ENCODE measurements at places on chromosomes 4 and X.

DNA sequence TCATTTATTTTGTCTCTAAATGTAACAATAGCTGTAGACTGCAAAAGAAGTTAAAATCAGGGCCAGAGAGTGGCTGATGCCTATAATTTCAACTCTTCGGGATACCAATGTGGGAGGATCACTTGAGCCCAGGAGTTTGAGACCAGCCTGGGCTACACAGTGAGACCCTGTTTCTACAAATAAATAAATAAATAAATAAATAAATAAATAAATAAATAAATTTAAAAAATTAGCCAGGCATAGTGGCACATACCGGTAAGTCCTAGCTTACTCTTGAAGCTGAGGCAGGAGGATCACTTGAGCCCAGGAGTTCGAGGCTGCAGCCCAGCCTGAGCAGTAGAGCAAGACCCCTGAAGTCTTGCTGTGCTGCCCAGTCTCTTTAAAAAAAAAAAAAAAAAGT, 79.1 kb downstream of the WWC2 start:
- no peak for DNase-seq

DNA sequence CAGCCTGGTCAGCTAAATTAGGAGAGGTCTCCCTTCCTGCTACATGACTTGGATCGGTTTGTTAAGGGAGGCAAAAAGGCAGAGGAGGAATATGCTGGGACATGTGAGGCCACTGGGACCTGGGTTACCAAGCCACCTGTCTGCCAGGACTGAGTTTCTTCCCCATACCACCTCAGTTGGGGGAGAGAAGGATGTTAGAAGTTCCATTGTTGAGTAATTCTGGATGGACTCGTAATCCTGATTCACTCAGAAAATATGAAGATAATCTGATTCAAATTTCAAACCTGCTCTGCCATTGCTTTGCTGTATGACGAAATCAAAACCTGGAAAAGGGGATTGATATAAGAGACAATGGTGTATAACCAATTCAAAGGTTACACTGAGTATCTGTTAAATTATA, 97.4 kb upstream of the S100G start:
- no peak for DNase-seq

- DNase-seq: no peak
These were observed 1.6 kb downstream of the KIT start for GRCh38 chr4:54659313-54659712.

GRCh38 chrX:10156199-10157031, at the start of gene CLCN4:
Gene CLCN4, plus strand, starts transcription at chrX:10156975. Its CDS starts 28,058 bp downstream, at chrX:10185033.
- peak; percentile 89 for DNase-seq

GRCh38 chr4:35364321-35364870, 879.9 kb downstream of the ARAP2 start:
- no peak for DNase-seq

DNA sequence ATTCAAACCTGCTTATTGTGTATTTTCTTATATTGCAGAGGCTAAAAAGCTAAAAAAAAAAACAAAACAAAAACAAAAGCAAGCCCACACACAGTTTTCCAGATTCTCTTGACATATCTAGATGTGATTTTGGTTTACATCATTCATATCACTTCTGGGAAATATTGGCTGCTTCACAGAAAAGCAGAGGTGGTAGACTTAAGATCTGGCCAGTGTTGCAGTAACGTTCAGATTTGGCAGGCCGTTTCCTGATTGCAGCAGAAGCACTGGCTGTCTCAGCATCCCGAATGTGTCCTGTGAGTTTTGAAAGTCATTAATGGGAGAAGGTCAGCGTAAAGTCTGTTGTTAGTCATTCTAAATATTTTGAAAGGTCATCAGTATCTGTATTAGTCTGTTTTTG, 2062.0 kb downstream of the ARAP2 start:
- no peak for DNase-seq

- DNase-seq: no peak
These were observed 10.5 kb downstream of the PTTG2 start for GRCh38 chr4:37970702-37971101.

GRCh38 chr4:6331018-6331417, 61.4 kb downstream of the WFS1 start:
- peak; percentile 57 for DNase-seq

- peak; percentile 11 for DNase-seq
These were observed 433 bp upstream of the COQ2 start for GRCh38 chr4:83285055-83285407.

DNA sequence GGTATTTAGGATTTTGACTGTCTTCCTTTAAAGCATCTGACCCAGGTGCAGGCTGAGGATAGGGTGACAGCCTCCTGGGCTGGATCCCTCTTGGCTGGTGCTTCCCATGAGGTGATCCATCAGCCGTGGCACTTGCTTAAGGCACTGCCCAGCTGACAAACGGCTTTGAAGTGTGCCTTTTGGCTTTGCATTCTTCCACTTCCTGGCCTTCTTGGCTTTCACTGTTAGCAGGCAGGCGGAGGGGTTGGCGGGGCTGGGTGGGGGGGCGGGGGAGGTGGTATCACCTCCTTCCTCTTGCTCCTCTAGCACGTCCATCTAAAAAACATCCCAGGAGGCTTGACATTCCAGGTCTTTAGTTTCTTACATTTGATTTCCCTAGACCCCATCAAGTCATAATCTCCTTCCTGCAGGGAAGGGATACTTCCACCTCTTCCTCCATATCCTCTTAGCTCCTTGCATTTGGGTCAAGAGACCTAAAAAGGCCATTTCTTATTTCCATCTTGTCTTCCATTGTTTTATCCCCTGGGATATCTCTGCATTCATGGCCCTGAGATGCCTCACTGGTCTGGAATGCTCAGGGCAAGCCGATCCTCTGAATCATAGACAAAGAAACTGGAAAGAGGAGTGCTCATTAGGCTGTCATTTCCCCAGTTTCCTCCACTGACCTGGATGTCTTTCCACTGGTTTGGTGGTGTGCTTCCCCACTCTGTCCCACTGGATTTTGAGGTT, 11.3 kb upstream of the APLN start:
- no peak for DNase-seq

DNA sequence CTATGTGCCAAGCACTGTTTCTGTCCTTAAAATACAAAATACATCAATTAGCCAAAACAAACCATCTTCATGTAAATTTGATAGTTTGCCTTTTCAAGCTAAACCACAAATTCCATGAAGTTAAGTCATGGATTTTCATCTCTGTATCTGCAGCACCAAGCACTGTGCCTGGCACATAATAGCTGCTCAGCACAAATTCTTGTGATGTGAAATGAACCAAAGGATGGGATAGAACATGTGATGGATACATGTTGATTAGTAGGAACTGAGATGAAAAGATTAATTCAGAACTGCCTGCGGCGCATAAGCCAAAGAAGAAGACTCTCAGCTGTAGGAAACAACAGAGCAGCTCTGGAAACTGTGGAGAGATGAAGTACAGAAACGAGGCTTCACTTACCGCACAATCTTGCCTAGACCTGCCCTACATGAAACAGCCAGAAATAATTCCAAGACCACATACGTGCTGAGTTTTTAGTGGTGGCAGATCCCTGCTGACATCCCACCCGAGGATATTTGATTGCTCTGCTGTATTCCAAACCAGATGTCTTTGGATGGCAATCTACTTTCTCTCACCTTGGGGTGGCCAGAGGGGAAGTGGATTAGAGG, 40.9 kb upstream of the DCLK2 start:
- DNase-seq: no peak

- DNase-seq: no peak
These were observed 92.7 kb downstream of the SH3KBP1 start for GRCh38 chrX:19794690-19795089.

- no peak for DNase-seq
These were observed 267.3 kb downstream of the BCOR start for GRCh38 chrX:39830414-39830813.

DNA sequence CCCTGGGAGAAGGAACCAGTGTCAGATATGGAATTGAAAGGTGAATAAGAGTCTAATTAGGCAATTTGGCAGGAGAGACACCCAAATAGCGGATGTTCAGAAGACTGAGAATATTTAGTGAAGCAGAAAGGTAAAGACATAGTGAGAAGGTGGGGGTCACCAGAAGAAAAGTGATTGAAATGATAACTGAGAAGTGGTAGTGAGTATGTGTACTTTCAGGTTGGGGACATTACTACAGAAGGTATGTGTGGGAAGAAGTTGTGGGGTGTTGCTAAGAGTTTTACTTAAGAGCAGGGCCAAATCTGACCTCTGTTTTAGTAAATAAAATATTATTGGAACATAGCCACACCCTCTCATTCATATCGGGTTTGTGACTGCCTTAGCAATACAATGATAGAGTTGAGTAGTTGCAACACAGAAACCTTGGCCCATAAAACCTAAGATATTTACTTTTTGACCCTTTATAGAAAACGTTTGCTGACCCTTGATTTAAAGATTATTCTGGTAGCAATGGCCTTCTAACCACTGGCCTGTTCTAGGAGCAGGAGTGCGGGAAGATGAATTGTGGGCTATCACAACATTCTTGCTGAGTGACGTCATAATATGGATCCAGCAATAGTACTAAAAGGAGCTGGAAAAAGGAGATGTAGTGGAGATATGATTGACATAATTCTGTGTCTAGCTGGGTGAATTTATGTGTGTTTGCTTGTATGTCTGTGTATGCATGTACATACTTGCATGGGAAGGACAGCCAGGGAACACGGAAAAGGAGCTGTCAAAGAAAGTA, 115.3 kb downstream of the HS3ST1 start:
- DNase-seq: no peak

GRCh38 chr4:42865572-42866189, 26.8 kb upstream of the GRXCR1 start:
- peak; percentile 73 for DNase-seq

GRCh38 chr4:42083816-42084215, 68.6 kb downstream of the BEND4 start:
- no peak for DNase-seq

GRCh38 chrX:70444946-70445656, 466 bp downstream of the DLG3 start:
- DNase-seq: no peak

- no peak for DNase-seq
These were observed 399.3 kb downstream of the FAT4 start for GRCh38 chr4:125714049-125714448.

DNA sequence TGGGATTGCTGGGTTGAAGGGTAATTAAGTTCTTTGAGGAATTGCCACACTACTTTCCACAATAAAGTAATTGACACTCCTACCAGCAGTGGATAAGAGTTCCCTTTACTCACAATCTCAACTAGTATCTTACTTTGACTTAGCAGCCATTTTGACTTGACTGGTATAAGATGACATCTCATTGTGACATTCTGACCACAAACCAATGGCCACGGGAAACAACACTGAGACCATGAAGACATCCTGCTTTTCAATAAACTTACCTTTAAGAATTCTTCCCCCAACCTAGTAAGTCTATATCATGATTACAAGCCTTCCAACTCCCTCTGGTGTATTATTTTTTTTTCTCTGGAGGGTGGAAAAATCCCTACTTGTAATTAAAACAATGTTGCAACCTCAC, 66.9 kb upstream of the WDR1 start:
- DNase-seq: no peak

GRCh38 chrX:113289503-113289902, 448.9 kb upstream of the AMOT start:
- no peak for DNase-seq

DNA sequence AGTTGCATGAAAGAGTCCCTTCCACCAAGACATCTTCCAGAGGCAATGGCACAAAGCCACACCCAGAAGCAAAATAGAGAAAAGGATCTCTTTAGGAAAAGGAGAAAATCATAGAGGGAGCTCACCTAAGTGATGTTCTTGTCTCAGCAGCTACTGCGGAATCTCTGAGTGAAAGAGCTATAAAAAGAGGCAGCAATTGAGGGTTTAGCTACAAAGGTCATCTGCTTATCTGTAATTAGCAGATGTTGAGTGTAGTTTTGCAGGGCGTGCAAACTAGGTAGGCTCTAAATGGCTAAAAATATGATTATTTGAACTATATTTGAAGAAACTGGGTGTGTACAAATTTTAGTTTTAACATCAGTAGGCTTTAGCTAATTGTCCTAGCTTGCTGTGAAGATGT, 276.0 kb downstream of the HS3ST1 start:
- DNase-seq: no peak

DNA sequence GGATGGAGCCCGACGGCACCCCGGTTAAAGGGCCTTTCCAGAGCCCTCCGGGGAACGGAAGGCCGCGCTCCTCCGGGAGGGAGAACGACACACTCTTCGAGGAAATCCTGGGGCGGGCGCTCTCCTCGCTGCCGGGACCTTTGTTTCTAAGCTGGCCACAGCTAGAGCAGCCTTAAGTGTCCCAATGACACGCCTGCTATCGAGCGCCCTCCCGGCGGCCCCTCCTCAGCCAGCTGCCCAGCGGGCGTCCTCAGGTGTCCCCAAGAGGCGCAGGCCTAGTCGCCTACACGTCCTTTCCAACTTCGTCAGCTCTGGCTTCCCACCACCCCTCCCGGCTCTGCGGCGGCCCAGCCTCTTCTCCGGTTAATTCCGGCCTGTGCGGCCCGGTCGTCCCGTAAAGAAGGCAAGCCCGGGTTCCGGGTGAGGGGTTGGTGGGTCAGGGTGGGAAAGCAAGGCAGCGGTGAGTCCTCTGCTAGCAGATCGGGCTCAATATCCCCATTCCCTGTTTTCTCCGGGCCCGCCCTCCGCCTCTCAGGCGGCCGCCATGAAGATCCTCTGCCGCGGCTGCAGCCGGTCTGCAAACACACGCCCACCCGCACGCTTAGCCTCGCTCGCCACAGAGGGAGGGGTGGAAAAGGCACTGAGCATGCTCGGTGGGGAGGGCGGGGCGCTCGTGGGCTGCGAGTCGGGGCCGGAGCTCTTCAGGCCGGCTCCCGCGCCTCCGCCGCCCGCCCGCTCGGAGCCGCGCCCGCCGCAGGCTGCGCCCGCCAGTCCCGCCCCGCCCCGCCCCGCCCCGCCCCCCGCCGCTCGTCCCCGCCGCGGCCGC, at the start of gene RAP1GDS1:
Gene RAP1GDS1, plus strand, starts transcription at position 806 of the 826 bp plus-strand sequence. CDS start 182 bp downstream, outside the sequence.
- peak; percentile 90 for DNase-seq

DNA sequence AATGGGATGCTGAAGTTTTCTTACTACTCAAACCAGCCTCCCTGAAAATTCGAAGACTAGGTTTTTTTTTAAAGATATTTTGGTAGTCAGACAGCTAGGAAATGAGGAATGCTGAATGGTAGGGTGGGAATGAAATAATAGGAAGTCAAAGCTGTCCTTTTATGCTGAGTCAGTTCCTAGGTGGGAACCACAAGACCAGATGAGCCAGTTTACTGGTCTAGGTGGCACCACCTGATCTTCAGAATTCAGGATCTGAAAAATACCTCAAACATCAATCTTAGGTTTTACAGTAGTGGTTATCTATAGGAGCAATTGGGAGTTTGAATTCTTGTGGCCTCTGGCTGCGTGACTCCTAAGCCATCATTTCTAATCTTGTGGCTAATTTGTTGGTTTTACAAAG, 183.1 kb upstream of the GALNT7 start:
- no peak for DNase-seq

DNA sequence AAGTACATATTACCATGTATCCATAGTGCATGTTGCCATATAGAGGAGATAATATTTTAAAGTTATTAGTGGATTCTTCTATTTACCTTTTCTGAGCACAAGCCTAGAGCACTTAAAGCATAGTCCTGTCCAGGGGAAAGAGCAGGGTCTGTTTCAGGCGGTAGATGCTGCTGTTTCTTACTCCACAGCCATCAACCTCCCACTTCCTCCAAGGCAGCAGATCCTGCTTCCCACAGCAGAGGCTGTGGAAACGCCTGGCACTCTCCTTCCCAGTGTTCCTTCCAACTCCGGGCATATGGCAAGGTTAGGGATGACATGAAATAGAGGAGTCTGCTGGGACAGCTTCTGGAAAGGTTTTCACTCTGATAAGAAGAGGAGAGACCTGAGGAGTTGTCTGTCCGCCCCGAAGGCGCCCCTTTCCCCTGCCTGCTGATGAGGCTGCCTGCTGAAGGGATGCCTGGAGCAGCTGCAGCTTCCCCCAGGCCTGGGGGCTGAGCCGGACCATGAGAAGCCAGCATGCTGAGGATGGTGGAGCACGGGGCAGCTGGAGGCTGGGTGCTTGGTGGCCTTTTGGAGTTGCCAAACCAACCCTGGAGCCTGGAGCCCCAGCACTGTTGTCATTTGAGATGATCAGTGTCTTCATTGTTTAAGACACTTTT, 43.9 kb upstream of the SLC25A4 start:
- no peak for DNase-seq

Measured in head of caudate nucleus (tissue), 42 donors.